ENCODE measurements at places on chromosomes 7 and 10.

DNA sequence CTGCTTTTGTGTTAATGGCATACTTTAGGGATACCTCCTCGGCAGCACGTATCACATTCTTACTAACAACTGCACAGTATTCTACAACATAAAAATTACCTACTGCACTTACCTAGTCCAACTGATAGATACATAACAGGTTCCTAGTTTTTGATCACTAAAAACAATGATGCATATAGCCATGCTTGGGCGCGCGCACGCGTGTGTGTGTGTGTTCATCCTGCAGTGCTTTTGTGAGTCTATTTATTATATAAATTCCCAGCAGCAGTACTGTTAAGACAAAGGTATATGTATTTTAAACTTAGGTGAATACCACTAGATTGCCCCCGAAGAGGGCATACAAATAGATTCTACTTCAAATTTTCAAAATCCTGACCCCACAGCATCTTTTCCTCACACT lies 181.4 kb downstream of the ELMO1 start:
- DNase-seq = no peak

DNA sequence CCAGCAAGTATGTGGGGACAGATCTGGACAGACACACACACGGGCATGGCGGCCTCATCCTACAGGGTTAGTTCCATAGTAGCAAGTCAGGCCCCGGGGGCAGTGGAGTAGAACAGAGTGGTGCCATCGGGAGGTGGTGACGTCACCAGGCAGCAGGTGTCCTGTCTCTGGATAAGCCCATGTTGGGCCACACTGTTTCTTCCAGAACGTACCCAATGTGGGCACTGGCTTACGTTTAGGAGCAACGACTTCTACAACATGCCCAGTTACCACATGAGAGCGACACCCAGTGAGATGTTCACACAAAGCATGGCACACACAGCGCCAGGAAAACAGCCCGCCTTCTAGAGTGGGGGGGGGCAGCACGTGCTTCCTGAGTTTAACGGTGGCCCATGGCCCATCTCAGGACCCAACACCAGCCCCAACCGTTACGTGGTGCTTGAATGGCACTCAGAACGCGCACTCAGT lies 67.8 kb downstream of the CTBP2 start:
- no peak for DNase-seq

DNA sequence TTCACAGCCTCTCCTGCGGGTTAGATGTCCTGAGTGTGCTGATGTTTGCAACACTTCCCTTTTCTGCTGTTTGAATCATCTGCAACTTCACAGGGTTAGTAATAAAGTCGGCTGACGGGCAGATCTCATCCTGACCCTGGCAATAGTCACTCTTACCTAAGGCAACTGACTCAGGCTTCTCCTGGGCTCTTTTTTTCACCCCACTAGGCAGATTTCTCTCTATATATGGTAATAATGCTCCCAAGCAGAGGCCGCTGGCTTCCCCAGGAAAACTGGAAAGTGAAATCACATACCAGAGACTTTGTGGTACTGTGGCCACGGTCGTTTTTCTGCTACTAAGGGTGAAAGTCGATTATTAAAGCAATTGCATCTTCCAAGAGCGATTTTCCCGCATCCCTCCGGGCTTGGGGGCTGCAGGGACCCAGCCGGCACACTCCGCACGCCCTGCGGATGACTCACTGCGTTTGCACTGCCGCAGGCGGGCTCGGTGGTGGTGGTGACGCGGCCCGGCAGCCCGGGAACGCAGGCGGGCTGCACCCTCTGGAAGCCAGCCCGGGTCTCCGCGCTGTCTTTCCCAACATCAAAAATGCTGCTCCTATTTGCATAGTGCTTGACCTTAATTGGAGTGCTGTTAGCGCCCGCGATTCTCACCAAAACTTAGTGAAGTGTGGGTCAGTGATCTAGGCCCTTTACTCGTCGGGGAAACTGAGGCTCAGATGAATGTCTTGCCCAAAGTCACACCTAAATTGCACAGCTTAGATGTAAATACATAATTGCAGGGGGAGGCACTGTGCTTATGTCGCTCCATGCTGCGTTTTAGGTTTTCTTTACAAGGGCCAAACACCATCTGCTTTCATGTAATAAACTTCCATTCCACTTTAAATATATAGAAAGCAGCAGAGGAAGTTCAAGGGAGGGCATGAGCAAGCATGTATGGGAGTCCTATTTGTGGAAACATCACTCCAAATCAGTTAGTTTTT lies 47.6 kb upstream of the ITGB1 start:
- peak; percentile 57 for DNase-seq

DNA sequence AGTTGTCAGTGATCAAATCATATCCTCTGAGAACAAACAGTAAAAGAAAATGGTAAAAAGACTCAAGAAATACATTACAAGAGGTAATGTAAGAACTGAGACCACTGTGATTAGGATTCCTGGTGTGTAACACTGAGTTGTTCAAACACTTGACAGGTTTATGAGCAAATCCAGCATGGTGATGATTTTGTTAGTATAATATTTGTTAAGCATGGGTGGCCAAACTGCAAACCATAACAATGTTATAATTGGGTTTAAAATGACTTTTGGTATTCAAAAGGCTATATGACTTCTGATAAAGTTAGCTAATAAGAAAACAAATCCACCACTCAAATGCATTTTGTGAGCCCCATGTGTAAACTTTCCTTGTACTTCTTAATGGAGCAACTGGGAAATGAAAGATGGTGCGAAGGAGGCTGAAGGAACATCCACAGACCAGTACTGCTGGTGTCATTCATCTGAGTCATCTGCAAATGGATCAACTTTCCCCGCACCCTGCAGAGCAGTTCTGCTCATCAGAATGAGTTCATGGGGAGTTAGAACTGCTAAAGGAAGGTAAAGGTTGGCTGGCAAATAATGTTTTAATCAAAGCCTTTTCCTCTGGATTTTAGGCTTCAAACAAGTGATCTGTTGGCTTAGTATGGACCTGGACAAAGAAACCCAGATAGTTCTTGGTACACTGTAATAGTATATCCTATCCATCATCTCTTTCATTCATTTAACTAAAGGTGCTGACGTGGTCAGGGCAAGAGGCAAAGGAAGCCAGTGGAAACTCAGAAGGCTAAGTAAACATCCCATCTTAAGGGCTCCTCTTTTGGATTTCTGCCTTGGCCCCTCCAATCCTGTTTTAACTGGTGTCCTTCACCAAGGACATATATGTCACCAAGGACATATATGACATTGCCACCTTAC lies 45.0 kb downstream of the AFAP1L2 start:
- DNase-seq = no peak

DNA sequence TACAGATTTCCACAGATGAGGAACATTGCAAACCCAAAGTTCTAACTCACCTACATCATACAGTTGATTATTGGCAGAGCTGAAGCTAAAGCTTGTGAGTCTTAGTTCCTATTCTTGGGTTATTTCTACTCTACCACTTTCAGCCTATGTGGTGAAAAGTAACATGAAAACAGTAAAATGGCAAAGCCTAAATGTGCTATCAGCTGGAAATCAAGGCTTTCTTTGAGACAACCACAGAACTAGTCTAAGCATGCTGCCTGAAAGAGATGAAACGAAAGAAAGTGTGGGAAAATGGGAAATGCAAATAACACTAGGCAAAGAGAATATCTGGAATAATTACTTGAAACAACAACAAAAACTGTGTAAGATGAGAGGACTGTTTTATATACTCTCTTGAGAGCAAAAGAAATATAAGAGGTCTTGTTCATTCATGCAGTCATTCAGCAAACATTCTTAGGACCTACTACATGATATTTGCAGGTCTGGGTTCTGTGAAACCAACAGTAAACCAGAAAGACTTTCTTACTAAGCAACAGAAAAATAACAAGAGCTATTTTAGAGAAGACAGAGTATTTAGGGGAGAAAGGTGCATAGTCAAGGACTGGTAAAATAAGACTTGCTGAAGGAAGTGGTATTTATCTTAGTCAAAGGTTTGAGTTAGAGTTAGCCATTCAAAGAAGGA lies 437.1 kb downstream of the HTR7 start:
- DNase-seq = no peak

- DNase-seq = no peak
Measured at GRCh38 chr10:75538144-75538543, 106.7 kb downstream of the LRMDA start.

DNA sequence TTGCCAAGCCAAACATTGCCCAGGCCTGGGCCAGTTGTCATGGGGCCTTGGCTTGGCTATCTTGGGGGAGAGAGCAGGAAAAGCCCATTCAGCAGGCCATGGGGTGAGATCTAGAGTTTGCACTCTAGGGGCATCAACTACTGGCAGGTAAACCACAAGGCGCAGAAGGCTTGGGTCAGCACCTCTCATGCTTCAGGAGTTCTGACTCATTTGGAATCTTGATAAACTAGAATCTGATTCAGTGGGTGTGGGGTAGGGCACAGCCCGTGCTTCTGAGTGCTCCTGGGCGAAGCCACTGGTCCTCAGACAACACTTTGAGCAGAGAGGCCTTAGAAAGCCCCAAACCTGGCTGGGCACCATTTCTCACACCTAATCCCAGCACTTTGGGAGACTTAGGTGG lies 81.1 kb downstream of the RGS10 start:
- no peak for DNase-seq

All from activated T-cell treated with anti-CD3 and anti-CD28 coated beads, Interleukin-2, amount 50 U/mL, for 24 hours (primary cell).